Hair follicle dermal papilla cell (primary cell): ENCODE measurements at places on chromosomes 4 and X. TPM values are rescaled to one million over a fixed set of nuclear protein-coding genes. Genes with fewer than 3 reads are reported as not detected.

The GLOD5 gene
- not detected in 2 replicates for total RNA-seq

The CYP2U1 gene
- total RNA-seq, result 22.2 and 32.5 TPM in 2 replicates

The NLGN3 gene
- 0.24 and 0.49 TPM in 2 replicates for total RNA-seq

The NAA11 gene
- total RNA-seq, result not detected in 2 replicates

The EDA2R gene
- total RNA-seq, result 14.4 and 19.6 TPM in 2 replicates

The UGT2B15 gene
- not detected in 2 replicates for total RNA-seq

The DMRTC1B gene
- total RNA-seq, result not detected in 2 replicates

The TREX2 gene
- total RNA-seq, result 1.1 and 2.9 TPM in 2 replicates

The TMEM31 gene
- not detected in 2 replicates for total RNA-seq

The NUP62CL gene
- 0.12 and 0.16 TPM in 2 replicates for total RNA-seq

The TDO2 gene
- total RNA-seq, result 0.81 and 1.5 TPM in 2 replicates

The CXCL1 gene
- total RNA-seq, result 78.3 and 166 TPM in 2 replicates

The TLR10 gene
- total RNA-seq, result not detected in 2 replicates

The ADRA2C gene
- total RNA-seq, result 0.49 TPM in 2 replicates

The ARHGAP36 gene
- total RNA-seq, result not detected in 2 replicates

The GRID2 gene
- under 0.01 TPM in 2 replicates for total RNA-seq

The CYBB gene
- total RNA-seq, result not detected in 2 replicates

The KIAA1210 gene
- total RNA-seq, result 0.12 and 0.16 TPM in 2 replicates

The RAB28 gene
- 16.2 and 18.8 TPM in 2 replicates for total RNA-seq

The SULT1B1 gene
- under 0.01 and 0.12 TPM in 2 replicates for total RNA-seq

The FREM3 gene
- total RNA-seq, result under 0.01 TPM in 1 of 2 replicates, not detected in the other

The SUPT20HL2 gene
- total RNA-seq, result not detected in 2 replicates

The GAGE1 gene
- not detected in 2 replicates for total RNA-seq

The CFAP47 gene
- total RNA-seq, result not detected in 2 replicates

The ARMCX4 gene
- 3.9 and 7.5 TPM in 2 replicates for total RNA-seq

The ARMCX1 gene
- 56.1 and 59.1 TPM in 2 replicates for total RNA-seq

The FAM47A gene
- total RNA-seq, result not detected in 2 replicates
